ENCODE measurements at places on chromosomes 13 and 19.

- DNase-seq: no peak
Observed at GRCh38 chr19:45391346-45391745, 13.5 kb downstream of the PPP1R13L start.

GRCh38 chr19:18446145-18446810 is 8.3 kb upstream of the ISYNA1 start:
- DNase-seq: no peak

DNA sequence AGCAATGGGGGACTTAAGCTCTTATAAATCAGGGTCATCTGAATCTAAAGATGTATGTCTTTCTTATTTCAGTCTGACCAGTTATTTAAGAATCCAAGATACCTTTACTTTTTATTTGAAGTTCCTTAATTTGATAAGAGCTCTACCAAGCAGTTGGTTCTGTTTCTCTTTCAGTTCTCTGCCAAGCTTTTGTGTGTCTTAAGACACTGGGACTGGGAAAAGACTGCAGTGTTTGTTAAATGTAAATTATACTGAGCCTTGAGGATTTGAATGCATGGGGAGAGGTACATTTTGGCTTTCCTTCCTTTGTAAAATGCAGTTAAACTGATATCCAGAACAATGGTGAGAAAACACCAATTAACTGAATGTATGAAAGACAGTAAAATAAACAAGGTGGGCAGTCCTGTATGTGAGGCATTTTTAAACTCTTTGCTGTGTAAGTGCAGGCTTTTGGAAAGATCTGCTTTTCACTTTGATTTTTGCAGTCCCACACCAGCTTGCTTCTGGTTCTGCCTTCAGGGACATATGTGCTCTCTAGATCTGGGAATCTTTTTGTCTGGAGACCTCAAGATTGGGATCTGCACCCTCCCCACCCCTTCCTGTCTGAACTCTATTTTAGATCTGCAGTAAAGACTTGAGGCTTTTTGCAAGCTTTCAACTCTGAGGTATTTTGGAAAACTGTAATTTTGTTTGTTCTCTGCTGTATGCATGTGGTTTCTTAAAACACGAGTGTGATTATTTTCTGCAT is 77.6 kb downstream of the LRCH1 start:
- no peak for DNase-seq

DNA sequence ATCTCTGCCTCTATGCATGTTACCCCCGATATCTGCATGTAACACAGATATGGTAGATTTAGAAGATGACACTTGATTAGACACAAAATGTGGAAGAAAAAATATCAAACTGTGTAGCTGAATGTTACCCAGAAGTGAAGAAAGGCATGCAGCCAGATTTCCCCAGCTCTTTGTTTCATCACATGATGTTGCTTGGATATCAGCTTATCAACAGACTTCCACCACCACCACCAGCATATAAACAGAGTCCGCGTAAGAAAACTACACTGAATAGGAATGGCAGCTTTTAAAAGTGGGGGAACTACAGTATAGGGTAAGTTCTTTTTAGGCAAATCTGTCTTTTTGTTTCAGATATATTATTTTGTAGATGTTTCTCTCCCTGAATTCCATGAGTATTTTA is at the start of gene FAM216B:
FAM216B (plus strand) TSS at position 233 of the 400 bp plus-strand sequence. CDS start 2,484 bp downstream, outside the sequence.
- DNase-seq: no peak

DNA sequence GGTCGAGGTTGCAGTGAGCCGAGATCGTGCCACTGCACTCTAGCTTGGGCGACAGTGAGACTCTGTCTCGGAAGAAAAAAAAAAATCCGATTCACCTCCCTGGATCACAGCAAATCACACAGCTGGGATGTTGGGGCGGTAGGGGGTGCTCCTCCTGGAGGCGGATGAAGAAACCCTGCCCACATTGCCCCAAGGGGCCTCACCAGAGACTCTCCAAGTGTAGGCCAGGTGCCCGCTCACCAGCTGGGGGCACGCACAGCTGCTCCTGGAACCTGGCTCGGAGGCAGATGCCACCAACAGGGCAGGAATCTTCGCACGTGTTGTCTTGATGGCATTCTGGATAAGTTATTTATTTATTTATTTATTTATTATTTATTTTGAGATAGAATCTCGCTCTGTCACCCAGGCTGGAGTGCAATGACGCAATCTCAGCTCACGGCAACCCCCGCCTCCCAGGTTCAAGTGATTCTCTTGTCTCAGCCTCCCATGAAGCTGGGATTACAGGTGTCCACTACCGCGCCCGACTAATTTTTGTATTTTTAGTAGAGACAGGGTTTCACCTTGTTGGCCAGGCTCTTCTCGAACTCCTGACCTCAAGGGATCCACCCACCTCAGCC is 3.1 kb downstream of the UQCR11 start:
- no peak for DNase-seq

DNA sequence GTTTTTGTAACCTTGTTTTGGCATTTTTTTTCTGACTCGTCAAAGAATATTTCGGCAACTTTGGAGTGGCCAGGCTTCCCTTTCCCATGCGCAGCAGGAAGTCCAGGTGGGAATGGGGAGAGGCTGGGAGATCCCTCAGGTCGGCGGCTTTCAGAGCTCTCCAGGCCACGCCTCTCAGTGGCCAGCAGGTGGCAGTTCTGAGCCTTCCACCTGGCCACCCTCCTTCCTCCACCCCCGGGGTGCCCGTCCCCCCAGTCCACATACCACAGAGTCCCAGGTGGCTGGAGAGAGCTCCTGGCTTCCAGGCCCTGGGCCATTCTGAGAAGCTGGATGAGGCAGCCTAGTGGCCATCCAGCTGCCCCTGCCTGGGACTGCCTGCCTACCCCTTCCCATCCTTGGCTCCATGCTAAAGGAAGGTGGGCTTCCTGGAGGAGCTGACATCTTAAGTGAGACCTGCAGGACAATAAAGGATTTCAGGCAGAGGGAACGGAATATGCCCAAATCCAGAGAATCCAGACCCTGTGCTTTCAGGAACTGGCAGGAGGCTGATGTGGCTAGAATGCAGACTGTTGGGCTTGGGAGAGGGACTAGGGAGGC is 46.3 kb downstream of the CCNE1 start:
- DNase-seq: peak; percentile 27

GRCh38 chr13:36639610-36640009 is 34.2 kb upstream of the SERTM1 start:
- DNase-seq: no peak

Measured in activated T-helper 2 cell treated with anti-CD3 and anti-CD28 coated beads, Interferon-gamma antibody, Interleukin-2, Interleukin-4, amounts not matched to agents 10 μg/mL and 5 μg/mL and 100 μg/mL, durations not matched to agents 14 hours and 24 hours and 36 hours (primary cell).